ENCODE measurements at places on chromosomes 7 and 10.

- no peak for DNase-seq
These were observed 114.7 kb upstream of the ADCY1 start for GRCh38 chr7:45459476-45459875.

DNA sequence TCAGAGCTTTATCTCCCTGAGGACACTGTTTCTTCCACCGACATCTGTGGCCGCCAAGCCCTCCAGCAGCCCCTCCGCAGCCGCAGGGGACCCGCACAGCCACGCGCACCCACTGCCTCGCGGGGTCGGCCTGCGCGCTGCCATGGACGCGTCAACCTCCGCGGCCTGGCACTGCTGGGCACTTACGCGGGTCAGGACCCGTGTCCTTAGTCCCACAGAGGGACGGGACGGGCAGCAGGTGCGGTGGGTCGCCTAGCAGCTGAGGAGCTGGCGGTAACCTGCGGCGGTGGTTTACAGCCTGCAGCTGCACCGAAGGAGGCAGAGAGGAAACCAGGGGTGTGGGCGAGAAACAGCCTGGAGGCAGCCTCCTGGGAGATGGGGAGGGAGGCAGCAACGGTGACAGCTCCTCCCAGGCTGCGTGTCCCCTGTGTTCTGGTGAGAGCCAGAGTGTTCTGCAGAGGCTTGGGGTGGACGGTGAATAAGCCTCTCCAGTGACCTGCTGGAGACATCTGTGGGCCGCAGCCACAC is 61.3 kb downstream of the SEC61G start:
- no peak for DNase-seq

DNA sequence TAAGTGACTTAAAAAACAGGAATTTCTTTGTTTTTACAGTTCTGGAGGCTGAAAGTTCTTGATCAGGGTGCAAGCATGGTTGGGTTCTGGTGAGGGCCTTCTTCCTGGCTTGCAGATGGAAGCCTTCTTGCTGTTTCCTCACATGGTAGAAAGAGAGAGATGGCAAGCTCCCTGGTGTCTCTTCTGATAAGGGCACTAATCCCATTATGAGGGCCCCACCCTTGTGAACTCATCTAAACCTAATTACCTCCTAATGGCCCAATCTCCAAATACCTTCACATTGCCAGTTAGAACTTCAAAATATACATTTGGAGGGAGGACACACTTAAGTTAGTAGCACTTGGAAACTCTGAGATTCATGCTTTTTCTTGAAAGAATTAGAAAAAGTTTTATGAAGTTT is 314.4 kb upstream of the AOAH start:
- no peak for DNase-seq

- DNase-seq = no peak
These were observed 254.8 kb downstream of the PHF14 start for GRCh38 chr7:11228515-11228914.

GRCh38 chr7:113083132-113083815 is 3.4 kb downstream of the GPR85 start:
- no peak for DNase-seq

DNA sequence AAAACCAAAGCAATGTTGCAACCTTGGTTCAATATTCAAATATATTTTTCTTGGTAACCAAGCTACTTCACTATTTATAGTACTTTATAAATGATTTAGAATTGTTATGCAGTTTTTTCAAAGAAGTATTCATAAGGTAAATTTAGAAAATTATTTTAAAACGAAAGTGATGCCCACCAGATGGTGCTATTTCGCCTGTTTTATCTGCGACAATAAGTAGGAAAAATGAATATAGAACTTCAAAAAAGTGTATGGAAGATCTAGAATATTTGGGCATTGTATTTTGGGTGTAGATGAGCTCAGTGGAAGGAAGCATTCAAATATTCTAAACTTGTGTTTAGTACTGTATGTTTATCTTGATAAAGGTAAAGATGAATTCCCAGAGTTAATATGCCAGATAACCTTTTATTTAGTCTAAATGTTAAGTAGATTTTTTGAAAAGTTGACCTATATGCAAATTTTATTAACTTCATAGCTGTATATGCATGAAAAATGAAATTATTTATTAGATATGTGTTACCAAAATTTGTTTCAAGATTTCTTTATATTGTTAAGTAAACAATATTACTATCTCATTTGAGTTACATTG is 93.2 kb downstream of the ADK start:
- DNase-seq = peak; percentile 23
